Gastrocnemius medialis (tissue), 4 donors: ENCODE measurements at places on chromosomes 6 and 20. TPM values are rescaled to one million over a fixed set of nuclear protein-coding genes. Genes with fewer than 3 reads are reported as not detected.

Gene IL17F
- total RNA-seq: not detected

Gene METTL24
- not detected for total RNA-seq

GRCh38 chr6:23477586-23477985, 648.4 kb upstream of the NRSN1 start:
- H3K4me3 ChIP-seq: no peak overlapping the region

Gene CHRNA4
- not detected for total RNA-seq

GRCh38 chr6:45727819-45728449, 287.7 kb downstream of the CLIC5 start:
- no peaks in the 10 kb centered on the region for H3K4me1 ChIP-seq
- no peak overlapping the region for H3K27ac ChIP-seq
- H3K27me3 ChIP-seq: no peaks in the 10 kb centered on the region

DNA sequence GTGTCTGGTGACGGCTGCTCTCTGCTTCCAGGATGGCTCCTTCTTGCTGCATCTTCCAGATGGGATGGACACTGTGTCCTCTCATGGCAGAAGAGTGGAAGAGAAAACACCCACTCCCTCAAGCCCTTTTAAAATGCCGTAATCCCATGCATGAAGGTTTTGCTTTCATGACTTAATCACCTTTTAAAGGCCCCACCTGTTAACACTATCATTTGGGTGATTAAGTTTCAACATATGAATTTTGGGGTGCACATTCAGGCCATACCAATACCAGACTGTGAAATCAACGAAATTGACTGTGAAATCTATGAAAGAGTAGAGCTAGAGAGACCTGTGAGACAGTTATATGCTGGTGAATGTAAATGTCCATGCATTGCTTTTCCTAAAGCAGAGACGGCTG, 374.3 kb upstream of the CHD6 start:
- no peaks in the 10 kb centered on the region for H3K27me3 ChIP-seq
- H3K4me3 ChIP-seq: no peak overlapping the region
- DNase-seq: no peak
- H3K27ac ChIP-seq: no peak overlapping the region
- H3K4me1 ChIP-seq: no peaks in the 10 kb centered on the region

DNA sequence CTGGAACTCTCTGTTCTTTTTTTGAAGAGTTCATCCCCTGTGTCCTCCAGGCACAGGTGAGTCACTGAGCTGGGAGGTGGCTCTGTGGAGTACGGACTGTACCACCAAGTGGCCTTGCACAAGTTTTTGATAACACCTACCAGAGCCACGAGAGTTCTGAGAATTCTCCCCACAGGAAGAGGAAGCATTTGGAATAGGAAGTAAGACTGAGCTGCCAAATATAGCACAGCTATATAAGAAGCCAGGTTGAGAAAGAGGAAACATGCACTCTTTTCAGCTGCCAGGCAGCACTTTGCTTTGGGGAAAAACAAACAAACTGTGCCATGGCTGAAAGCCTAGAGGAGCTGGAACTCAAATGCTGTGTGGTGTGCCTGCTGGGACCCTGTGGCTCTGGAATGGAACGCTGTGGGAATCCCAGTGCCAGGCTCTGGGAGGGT, 70.8 kb upstream of the RIPOR2 start:
- H3K36me3 ChIP-seq: no peaks in the 10 kb centered on the region
- peak overlapping the region; percentile 76 for H3K27ac ChIP-seq
- peaks cover 16% of the 10 kb centered on the region for H3K4me1 ChIP-seq
- H3K4me3 ChIP-seq: no peak overlapping the region

DNA sequence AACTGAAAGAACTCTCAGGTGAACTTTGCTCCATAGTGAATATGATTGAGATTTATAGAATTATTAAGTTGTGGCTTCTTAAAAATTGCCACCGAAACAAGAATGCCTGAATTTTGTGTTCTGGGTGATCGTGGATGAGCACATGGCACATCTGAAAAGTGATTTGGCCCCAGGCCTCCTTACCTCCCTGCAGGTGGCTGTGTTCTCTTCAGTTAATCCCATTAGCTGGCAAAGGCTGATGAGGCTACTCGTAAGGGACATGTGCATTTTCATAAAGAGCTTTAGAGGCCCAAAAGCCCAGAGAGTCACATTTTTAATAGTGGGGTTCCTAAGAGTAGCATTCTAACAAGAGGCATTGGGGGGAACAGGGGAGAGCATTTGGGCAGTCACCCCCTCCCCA, 22.6 kb downstream of the GNAS start:
- H3K4me3 ChIP-seq: no peak overlapping the region
- H3K36me3 ChIP-seq: no peaks in the 10 kb centered on the region
- H3K27ac ChIP-seq: no peak overlapping the region
- DNase-seq: no peak
- H3K4me1 ChIP-seq: no peaks in the 10 kb centered on the region

- no peak overlapping the region for H3K4me3 ChIP-seq
- no peak for DNase-seq
- H3K27me3 ChIP-seq: no peaks in the 10 kb centered on the region
These were observed 394.6 kb upstream of the PTCHD4 start for GRCh38 chr6:48505621-48506020.

Gene DEFB132
- total RNA-seq: not detected
